ENCODE measurements at places on chromosomes 7 and 10. TPM values are rescaled to one million over a fixed set of nuclear protein-coding genes. Genes with fewer than 3 reads are reported as not detected.
A peak's percentile ranks its signal among the peaks of the same experiment; 100 is the strongest.

- no peak for DNase-seq
Observed at GRCh38 chr7:152869677-152870051, 110.1 kb downstream of the ACTR3B start.

DNA sequence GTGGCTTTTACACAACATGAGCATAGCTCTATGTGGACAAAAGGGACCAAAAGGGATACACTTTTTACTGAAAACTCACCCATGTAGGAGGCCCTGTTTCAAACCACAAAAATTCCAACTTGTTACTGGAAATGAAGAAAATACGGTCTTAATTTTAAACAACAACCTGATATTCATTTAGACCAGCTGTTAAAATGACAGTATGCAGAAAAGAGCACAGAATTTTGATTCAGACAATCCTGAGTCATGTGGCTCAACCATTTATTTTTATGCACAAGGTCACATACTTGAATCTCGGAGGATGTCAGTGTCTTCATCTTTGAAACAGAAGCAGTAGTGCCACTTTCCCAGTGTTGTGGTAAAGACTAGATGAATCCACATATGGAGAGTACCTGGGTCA is 426.5 kb upstream of the NFE2L3 start:
- no peak for DNase-seq

DNA sequence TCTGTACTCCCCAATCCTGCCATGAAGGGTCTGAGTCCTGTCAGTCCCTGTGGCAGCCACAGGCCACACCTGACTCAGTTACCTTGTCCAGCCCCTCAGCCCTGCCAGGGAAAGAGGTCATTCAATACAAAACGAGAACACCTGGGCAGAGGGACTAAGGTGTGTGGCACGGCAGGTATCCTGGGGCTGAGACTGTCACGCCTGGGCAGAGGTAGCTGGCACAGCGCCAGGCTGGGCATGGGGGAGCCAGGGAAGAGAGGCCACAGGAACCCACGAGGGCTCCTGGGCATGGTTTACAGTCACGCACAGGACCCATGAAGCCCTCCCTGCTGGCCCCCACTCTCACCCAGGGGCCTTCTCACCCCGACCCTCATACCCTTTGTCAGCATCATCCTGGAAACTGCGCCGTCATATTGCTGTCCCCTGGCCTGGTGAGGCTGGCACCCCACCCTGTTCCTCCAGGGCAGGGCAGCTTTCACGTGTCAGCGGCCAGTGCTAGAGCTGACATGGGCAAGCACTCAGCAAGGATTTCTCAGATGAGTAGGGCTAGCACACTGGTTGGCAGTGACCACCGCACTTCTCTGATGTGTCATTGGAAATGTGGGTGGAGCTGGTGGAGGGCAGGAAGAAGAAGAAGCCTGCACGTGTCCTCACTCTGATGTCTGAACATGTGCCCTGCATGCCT is 42.7 kb downstream of the LRRC18 start:
- DNase-seq = no peak

DNA sequence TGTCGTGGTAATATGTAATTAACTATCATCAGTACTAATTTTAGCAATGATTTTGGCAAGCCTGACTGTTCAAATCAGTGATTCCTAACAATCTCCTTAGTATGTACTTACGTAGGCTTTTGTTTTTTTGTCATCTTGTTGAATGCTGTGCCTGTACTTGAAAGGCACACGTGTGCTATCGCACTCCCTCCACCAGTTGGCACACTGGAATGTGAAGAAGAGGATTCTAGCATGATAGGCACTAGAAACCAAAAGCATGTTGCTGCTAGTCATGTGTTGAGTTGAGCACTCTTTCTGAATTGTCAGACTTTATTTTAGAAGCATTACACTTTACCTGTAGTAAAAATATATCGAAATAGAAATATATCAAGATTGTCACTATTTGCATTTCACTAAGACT is 59.1 kb downstream of the TASOR2 start:
- no peak for DNase-seq

- no peak for DNase-seq
Observed at GRCh38 chr10:103333934-103334520, 16.9 kb downstream of the PCGF6 start.

- DNase-seq = peak; percentile 65
Observed at GRCh38 chr10:61662794-61663259, at the start of gene CABCOCO1. CABCOCO1 (plus strand) TSS chr10:61662929; CDS start chr10:61662973, 44 bp downstream.

DNA sequence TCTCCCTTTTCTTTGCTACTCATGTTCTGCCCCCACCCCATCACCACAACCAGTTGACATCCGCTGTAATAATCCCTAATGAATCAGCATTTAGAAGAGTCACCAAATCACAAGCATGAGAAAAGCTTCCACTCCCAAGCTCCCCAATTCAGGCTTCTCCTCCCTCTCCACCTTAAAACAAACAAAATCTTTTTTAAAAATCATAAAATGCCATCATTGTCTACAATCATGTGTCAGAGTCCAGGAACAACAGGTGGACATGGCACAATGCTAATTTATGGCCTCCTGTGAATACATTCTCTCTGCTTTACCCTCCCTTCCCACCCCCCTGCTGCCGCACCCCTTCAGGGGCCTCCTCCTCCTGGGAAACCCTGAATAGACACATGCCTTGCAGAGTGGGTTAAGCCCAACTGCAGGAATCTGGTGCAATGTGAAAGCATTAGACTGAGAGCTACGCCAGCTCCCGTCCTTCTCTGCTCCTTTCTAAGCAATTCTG is 3.7 kb downstream of the LRRC4 start:
- no peak for DNase-seq

GRCh38 chr10:31620226-31621151 is 301.5 kb downstream of the ZEB1 start:
- no peak for DNase-seq

DNA sequence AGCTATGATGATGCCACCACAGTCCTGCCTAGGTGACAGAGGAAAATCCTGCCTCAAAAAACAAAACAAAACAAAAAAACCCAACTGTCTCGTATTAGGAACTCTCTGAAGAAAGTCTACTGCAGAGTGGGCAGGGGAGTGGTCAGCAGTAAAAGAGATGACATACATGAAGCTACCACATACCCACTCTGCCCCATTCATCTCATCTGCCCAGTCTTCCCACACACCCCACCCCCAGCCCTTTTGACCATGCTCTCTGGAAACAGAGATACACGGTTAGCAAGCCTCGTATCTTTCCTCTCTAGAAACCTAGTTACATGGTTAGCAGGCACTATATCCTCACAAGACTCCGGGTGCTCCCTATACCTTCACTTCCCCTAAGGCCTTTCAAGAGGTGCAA is 8.3 kb downstream of the SLC37A3 start:
- DNase-seq = no peak

DNA sequence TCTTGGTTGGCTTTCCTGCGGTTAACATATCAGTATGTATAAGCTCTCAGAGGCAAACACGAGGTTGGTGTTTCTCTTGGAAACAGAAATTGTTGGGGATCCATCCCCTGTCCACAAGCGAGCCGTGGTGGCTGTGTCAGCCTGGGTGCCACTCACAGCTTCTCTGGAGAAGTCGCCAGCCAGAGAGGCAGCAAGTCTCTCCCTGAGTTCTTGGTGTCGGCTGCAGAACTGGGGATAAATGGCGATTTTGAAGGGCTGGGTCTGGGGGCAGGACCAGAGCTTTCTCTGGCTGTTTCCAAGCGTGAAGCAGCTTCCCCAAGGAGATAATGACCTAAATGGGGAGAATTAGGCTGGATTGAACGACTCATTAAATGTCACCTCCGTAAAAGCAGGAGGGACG is 335.3 kb downstream of the GLRX3 start:
- DNase-seq = no peak

Gene OSBPL3
- total RNA-seq = 87.6 TPM

Gene MYO3A
- not detected for total RNA-seq

Gene PIK3CG
- not detected for total RNA-seq
